ENCODE measurements at places on chromosomes 6 and 20.

DNA sequence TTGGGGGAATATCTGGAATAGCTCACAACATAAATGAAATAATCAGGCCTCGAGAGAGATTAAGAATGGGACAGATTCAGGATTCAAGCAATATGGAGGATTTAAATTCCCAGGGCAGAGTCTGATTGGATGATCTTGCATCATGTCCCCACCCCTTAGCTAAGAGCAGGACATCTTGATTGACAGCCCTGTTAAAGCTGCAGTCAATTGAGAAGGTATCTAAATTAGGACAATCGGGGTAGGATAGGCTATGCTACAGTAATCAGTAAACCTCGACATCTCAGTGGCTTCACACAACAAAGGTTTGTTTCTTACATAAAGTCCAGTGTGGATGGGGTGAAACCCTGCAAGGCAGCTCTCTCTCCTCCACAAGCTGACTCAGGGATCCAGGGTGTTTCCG lies 109.5 kb downstream of the EYA2 start:
- DNase-seq = no peak

GRCh38 chr6:74715355-74716085 lies 490.3 kb downstream of the COL12A1 start:
- DNase-seq = no peak

GRCh38 chr20:35941620-35942019 lies 12.7 kb downstream of the SCAND1 start:
- DNase-seq = no peak

GRCh38 chr6:162964488-162965140 lies 236.8 kb downstream of the PACRG start:
- no peak for DNase-seq

- DNase-seq = no peak
These were observed 141.0 kb downstream of the OR2B2 start for GRCh38 chr6:27771235-27771634.

DNA sequence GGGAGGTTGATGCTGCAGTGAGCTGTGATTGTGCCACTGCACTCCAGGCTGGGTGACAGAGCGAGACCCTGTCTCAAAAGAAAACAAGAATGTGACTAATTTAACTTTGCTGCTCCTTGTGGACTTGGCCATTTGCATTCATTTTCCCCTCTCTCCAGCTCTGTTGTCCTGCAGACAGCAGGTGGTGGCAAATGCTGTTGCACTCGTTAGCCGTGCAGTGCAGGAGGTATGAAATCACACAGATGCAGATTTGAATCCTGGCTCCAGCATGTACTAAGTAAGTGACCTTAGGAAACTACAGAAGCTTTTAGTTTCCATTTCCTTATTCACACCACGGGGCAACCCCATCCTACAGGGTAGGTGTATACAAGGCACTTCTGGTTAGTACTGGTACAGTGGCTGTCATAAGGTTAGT lies 9.6 kb upstream of the BEND3 start:
- no peak for DNase-seq

DNA sequence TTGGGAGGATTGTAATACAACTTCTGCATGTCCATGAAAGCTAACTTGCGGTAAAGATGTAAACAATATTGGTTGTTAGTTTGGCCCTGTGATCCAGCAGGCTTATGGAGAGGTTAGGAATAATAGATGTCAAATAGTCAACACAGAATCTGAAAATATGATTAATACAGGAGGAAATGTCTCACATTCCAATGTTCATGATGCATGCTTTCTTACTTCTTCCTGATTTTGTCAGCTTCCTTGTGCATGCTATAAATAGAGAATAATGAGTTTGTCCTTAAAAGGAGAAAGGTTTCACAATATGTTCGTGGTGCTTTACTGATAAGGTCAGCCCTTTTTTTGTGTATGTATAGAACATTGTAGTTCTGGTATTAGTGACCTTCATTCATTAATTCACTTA lies 136.7 kb downstream of the MMUT start:
- DNase-seq = no peak

DNA sequence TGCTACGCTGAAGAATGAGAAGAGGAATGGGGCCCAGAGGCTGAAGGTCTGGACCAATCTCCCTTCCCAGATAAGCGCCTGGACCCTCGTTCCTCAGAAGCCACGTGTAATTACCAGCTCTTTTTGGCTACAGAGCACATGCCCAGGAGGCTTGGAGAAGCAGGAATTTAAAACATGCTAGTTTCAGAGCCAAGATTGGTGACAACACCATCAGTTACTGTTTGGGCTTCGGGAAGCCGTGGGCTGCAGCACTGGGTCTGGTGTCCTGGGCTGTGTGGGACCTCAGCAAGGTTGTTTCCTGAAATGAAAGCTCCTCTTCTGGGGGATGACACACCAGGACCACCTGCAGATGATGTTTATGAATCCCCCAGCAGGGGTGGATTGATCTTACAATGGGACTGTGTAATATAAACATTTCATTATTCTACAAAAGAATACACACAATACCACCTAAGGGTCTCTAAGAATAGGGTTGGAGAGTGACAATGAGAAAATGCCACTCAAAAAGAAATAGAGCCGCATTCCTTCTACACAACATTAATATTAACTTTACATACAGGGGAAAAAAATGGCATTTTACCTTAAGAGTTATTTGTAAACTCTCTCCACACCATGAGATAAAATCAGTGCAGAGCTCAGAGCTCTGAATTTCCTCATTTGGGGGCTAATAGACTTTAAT lies 207.8 kb upstream of the FOXQ1 start:
- no peak for DNase-seq

GRCh38 chr20:1702328-1702727 lies 44.7 kb upstream of the SIRPG start:
- no peak for DNase-seq

- DNase-seq = no peak
These were observed 29.9 kb downstream of the FBXO30 start for GRCh38 chr6:145784683-145785082.

DNA sequence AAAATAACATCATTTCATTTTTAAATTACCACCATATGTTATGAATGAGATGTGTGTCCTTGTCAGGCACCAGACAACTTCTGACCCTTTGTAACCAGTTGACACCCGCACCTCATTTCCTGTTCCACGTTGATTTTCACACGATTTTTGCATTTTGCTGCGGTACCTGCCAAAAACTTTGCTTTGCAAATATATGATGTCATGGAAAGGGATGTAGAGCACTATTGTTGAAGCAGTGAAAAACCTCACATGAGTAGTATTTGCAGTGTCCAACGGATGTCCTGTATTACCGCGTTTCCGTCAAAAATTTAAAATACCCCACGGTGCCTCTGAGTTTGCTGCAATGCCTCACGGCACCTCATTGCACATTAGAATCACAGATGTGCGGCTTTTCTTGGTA lies 115.6 kb downstream of the MTHFD1L start:
- DNase-seq = no peak

GRCh38 chr20:63035603-63036185 lies 28.9 kb upstream of the BHLHE23 start:
- no peak for DNase-seq

DNA sequence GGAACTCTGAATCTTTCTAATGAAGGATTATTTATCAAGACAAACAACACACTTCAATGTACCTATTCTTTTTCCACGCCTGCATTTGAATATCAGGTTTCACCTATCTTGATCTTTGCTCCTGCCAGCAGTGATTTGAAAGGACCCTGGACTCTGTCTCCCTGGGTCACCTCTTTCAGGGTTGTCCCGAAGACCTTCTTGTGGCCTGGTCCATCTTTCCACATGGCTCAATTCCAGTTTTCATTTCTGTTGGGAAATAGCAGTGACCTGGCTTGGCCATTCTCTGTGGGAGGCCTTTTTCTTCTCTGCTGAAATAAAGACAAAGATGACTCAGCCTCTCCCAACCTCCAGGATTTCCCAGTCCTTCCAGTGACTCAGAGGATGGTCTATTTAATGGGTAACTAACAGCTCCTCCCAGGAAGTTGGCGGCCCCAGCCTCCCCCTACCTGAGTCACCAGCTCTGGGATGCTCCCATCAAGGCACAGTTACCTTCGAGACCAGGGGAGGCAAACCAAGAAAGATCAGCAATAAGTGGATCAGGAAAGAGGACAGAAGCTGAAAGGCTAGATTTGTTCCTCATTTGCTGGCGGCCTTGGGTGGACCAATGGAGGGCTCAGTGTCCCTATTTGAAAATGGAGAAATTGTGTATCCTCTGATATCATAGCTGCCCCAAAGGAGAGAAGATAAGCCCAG lies 120.2 kb upstream of the RNF24 start:
- no peak for DNase-seq

- no peak for DNase-seq
These were observed 76.5 kb downstream of the PHACTR3 start for GRCh38 chr20:59680852-59681251.

GRCh38 chr6:54289426-54289825 lies 18.8 kb upstream of the TINAG start:
- no peak for DNase-seq

DNA sequence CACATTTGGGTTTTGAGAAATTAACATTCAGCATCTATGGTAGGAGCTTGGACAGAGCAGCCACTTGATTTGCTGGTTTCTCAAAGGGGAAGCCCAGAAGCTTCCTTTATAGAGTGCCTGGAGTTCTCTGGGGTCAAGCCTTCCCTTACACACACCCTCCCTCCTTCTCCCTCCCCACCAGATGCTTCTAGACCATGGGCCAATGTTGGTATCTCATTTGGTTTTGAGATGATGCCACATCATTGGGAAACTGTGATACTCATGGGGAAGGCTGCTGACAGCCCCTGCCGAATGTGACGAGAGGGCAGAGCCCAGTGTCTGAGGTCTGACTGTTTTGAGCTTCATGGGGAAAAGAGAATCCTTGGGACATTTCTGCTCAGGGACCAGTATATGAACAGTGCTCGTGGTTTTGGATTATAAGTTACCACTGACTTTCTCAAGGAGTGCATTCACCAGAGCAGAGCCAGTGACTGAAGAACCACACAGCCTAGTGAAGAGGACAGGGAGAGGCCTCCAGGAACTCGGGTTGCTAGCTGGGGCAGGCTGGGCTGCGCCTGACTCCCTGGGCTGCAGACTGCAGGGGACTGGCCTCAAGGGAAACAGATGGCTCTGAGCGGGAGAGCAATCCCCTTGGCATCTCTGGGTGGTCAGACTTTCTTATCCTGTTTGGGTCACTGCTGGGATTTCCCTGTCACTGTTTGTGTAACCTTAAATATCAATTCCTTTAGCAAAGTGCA lies 46.4 kb upstream of the CST5 start:
- DNase-seq = no peak

- DNase-seq = no peak
These were observed 18.6 kb upstream of the SPDEF start for GRCh38 chr6:34574647-34575293.

GRCh38 chr6:11198663-11199603 lies 33.5 kb downstream of the NEDD9 start:
- no peak for DNase-seq

- no peak for DNase-seq
These were observed 562.2 kb upstream of the NOX3 start for GRCh38 chr6:156017838-156018237.

- DNase-seq = no peak
These were observed 246.1 kb downstream of the TFAP2C start for GRCh38 chr20:56875052-56875659.

GRCh38 chr20:18773566-18773965 lies 40.0 kb upstream of the SCP2D1 start:
- DNase-seq = no peak

GRCh38 chr6:45658400-45658799 lies 280.7 kb upstream of the SUPT3H start:
- DNase-seq = no peak

GRCh38 chr6:22966691-22967422 lies 397.5 kb downstream of the HDGFL1 start:
- DNase-seq = no peak

GRCh38 chr6:69570106-69570505 lies 226.7 kb downstream of the LMBRD1 start:
- DNase-seq = no peak

All from stimulated activated CD4-positive, alpha-beta T cell treated with anti-CD3 and anti-CD28 coated beads, TNF-alpha, amount 100 ng/mL, for 1 hour (primary cell).